ENCODE measurements at places on chromosomes 2 and 18.

GRCh38 chr2:226137201-226137811 is 662.3 kb downstream of the IRS1 start:
- no peak for DNase-seq

DNA sequence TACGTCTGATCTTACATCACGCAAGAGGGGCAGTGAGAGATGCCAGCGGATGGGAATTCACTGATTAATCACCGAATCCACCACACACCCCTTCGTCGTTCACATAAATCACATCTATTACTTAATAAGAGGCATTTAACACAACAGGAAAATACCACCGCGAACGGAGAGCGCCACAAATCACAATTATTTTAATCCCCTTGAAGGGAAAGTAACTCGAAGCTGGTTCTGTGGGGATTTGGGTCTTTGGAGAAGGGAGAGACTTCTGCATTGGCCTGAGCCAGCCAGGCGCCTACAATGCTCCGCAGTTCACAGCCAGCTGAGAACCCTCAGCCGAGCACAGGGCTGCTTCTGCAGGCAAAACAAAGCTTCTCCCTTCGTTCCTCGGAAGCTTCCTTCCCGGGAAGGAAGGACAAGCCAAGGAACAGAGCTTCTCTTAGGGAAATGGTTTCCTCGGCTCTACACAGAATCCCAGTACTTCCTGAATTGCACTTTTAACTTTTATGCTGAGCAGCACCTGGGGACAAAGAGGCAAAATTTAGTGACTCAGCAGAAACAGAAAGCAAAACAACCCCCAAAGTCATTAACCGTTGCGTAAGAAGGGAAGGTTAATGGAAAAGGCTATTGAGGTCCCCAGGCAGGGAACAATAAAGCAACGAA is at the start of gene LRP1B:
Gene LRP1B, minus strand, starts transcription at position 7 of the 660 bp plus-strand sequence. CDS start 287 bp downstream, outside the sequence.
- no peak for DNase-seq

DNA sequence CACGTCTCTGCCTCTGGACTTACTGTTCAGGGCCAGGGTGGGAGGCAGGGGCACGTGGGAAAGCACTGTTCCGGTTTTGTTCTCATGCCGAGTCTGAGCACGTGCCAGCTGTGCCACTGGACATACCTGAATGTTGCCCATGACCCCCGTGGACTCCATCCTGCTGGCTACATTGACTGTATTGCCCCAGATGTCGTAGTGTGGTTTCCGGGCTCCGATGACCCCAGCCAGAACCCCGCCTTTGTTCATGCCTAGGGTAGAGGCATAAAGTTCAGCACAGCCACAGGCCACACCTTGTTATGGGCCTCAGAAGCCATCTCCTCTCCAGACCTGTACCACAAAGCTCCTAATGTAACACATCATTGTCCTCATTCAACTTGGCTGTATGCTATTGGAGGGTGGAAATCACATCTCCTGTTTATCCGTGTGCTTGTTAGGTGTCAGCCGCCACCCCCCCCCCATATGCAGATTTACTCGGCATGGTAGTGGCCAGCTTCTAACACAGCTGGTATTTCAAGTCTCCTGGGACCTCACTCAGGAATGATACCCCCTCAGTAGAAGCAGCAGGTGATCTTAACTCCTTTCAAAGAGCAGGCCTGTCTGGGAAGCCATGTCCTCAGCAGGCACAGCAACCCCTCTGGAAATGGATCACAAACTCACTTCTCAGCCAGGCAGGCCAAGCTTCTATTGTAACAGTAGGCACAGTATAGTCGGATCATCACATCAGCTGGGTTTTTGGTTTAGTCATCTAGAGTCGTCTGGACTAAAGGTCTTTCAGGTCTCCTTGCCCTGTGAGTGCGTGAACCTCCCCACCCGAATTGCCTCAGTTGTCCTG is 27.6 kb downstream of the CENPO start:
- DNase-seq: peak; percentile 19

DNA sequence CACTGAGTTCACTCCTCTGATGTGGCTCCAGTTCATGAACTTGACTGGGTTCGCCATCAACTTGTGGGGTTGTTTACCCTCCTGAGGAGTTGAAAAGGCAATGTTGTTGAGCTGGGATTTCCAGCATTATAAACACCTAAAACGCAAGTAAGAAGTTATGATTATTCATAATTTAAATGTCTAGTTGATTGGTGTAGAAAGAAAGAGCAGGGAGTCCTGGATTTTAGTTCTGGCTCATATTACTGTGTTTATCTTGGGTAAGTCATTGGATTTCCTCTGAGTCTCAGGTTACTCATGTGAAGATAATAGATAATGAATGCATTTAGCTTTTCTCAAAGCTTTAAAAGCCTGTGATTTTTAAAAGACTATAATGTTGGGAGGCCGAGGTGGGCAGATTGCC is 438.0 kb upstream of the CDH20 start:
- DNase-seq: no peak

GRCh38 chr2:40283111-40283909 is 168.6 kb downstream of the SLC8A1 start:
- no peak for DNase-seq

- no peak for DNase-seq
Observed at GRCh38 chr2:215029936-215030335, 108.5 kb downstream of the ABCA12 start.
